ENCODE measurements at places on chromosomes 6 and 20.

DNA sequence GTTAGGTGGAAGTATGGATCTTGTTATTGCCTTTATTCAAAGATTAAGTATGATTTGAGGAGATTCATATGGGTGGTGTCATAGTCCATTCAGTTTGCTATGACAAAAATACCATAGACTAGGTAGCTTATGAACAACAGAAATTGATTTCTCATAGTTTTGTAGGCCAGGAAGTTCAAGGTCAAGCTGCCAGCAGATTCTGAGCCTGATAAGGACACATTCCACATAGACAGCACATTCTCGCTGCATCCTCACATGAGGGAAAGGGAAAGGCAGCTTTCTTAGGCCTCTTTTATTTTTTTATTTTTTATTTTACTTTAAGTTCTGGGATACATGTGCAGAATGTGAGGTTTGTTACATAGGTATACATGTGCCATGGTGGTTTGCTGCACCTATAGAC is 27.7 kb downstream of the ME1 start:
- DNase-seq: no peak

DNA sequence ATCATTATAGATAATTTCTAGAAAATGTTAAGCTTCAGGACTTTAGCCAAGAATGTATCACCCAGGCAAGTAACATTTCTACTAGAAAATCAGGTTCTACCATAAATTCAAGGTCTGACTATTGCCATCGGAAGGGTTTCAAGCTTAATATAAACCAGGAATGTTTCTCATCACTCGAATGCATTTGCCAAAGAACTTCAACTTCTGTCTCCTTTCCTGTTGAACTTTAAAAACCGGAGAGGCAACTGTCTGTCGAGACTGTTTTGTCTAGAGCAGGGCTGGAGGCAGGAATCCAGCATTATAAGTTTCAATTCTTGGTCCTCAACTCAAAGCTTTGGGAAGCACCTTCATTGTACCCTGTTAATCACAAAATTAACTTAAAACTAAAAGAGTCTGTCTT is 264.7 kb downstream of the ZNF217 start:
- no peak for DNase-seq

GRCh38 chr6:80366051-80366450 is 259.6 kb downstream of the BCKDHB start:
- no peak for DNase-seq

GRCh38 chr6:128487055-128487454 is 33.3 kb downstream of the PTPRK start:
- DNase-seq: no peak

GRCh38 chr6:67889682-67889995 is 745.4 kb upstream of the ADGRB3 start:
- DNase-seq: no peak

DNA sequence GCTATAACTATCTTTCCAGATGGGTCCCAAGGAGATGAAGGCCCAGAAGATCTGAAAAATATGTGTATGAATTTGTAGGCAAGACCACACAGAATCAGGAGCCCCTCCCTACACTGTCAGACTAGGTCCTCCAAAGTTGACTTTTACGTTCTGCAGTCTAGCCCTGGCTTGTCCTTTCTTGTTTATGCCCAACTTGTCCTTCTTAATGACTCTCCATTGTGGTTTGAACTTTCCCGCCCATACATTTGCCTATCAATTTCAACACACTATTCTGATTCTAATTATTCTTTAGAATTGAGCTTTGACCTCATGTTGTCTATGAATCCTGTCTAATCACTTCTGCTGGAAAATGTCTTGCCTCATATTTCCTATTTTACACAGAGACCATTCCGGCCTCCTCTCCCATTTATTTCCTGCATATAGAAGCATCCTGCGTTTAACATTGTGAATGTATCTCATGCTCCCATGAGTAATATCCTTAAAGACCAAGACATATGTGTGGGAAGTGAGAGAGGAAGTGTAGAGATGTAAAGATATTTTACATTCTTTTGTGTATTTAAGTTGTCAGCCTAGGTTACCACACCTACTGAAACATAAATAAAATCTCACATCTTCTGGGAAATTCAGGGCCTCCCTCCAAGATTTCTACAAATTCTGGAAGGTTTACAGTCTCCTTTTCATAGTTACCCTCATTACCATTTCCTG is 348.3 kb downstream of the BCKDHB start:
- no peak for DNase-seq

GRCh38 chr6:20919677-20920385 is 385.6 kb downstream of the CDKAL1 start:
- DNase-seq: no peak

GRCh38 chr20:30598460-30599230 is 658.8 kb upstream of the DEFB115 start:
- no peak for DNase-seq

- no peak for DNase-seq
Measured at GRCh38 chr20:14488212-14488611, 150.8 kb upstream of the FLRT3 start.

DNA sequence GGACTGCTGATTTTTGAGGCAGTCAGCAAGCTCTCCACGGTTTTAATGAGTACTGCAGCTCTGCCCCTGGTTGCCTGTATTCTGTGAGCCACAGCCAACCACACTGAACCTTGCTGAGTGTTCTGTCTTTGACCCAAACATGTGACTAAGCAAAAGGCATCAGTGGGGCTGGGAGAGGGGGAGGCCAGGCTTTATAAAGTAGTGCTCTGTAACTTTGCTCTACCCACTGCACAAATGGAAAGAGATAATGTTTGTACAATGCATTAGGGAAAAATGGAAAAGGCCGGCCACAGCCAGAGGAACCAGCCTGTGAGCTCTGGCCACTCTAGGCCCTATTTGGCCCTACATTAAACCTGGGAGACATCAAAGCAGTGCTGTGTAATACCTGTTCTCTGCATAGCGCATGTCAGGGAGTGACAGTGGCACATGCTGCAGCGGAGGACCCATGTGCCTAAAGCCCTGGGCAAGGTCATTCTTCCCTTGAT is 22.0 kb downstream of the KLHL31 start:
- no peak for DNase-seq

DNA sequence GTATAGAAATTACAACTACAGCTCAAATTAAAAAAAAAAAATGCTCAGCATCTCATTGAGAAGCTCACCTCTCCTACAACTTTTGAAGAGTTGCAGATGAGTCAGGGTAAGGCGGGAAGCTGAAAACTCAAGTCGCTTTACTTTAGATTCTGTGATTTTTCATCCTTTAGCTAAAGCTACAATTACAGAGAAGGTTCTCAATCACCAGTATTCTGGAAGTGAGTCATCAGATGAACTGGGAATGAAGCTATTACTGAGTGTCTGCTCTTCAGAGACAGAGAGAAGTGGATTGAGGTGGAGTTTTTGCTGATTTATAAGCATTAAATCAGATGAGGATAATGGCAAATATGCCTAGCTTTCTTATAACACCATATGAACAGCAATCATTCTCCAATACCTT is 91.9 kb downstream of the TFAP2A start:
- no peak for DNase-seq

DNA sequence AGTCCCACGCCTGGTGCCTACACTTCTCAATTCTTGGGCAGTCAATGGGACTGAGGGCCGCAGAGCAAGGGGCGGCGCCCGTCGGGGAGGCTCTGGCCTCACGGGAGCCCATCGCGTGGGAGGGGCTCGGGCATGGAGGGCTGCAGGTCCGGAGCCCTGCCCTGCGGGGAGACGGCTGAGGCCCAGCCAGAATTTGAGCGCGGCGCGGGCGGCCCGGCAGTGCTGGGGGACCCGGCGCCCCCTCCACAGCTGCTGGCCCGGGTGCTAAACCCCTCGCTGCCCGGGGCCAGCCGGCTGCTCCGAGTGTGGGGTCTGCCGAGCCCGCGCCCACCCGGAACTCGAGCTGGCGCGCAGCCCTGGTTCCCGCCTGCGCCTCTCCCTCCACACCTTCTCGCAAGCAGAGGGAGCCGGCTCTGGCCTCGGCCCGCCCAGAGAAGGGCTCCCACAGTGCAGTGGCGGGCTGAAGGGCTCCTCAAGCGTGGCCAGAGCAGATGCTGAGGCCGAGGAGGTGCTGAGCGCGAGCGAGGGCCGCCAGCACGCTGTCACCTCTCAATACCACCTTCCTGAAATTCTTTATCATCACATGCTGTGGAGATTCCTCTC is 58.5 kb downstream of the BAK1 start:
- DNase-seq: no peak

DNA sequence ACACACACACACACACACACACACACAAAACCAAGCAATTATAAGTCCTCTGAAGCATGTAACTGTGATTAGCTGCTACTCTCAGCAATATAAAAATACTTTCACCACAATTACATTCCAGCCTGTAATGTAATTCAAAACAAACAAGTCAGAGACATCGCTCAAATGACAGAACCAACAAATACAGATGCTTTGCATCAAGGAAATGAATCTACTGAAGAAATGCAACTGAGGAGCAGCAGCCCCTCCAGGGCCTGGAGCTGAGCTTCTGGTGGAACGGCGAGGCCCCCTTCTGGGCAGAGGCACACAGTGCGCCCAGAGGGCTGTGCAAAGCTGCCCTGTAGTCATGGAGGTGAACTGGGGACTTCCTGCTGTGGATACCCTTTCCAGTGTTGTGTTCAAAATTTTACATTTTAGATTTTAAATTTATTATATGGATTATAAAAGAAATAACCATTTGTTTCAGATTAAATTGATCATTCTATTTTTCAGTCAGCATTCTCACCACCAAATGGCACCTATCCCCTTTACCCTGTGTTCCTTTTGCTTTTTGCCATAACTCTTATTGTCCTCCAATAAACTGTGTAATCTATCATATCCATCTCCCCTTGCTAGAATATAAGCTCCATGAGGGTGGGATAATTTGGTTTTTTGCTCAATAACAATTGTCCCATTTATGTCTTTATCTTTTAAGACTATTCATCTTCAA is 23.2 kb downstream of the ADAT2 start:
- no peak for DNase-seq

DNA sequence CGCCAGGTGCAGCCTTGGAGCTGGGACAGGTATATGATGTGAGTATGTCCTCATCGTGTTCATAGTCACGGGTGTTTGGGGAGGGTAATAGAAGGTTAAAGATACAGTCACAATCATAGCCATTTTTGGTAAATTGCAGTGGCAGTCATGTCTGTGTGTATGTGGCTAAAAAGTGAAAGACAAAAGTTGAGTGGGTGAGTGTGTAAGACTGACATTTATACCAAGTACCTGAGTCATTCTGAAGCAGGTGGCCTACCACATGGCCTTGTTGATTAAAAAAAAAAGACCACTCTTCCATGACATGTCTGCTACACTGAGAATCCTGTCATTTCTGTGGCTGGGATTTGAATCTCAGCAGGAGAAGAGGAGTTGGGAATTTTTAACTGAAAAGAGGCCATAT is 181.9 kb downstream of the SCP2D1 start:
- DNase-seq: no peak

DNA sequence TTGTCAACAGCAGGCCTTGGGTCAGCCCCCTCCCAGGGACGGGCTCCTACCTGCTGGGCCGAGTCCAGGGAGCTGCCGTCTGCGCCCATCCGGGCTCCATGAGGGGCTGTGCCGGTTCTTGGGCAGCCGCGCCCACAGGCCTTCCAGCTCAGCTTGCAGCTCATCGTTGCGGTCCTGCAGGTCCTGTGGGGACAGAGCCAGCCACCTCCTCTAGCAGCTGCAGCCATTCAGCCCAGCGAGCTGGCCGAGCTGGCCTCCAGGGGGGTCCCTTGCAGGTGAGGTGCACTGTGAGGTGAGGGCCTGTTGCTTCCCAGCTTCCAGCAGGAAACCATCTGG is 74.4 kb downstream of the GINS1 start:
- DNase-seq: no peak

DNA sequence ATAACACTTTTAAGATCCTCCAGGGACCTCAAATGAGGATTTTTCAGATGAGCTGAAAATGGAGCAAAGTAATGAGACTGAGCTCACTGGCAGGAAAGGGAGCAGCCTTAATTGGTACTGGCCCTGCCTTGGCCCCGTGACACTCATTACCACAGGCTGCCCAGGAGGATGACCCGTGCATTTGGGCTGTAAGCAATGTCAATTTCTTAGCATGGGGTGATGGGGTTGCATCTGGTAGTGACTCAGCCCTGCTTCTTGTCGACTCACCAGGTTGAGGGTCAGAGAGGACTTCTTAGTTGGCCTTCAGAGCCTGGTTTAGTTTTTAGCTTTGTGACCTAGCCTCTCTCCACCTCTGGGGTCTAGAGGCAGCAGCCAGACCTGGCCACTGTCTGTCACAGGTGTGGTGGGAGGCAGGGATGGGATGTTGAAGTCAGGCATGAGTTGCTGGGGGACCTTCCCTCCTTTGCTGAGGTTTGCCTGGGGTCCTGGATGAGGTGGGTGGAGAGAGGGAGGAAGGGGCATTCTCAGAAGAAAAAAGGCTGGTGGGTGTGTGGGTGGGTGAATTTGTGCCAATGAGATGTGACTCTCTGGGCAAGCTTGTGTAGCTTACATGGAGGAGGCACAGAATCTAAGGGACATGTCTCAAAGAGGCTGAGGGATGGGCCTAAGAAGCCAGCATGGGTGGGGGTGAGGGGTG is 25.9 kb upstream of the EPB41L1 start:
- DNase-seq: no peak

GRCh38 chr6:20678831-20679352 is 144.6 kb downstream of the CDKAL1 start:
- DNase-seq: no peak

GRCh38 chr6:20328266-20328923 is 73.3 kb upstream of the E2F3 start:
- DNase-seq: no peak

- peak; percentile 41 for DNase-seq
Measured at GRCh38 chr6:20575125-20575524, 40.9 kb downstream of the CDKAL1 start.

DNA sequence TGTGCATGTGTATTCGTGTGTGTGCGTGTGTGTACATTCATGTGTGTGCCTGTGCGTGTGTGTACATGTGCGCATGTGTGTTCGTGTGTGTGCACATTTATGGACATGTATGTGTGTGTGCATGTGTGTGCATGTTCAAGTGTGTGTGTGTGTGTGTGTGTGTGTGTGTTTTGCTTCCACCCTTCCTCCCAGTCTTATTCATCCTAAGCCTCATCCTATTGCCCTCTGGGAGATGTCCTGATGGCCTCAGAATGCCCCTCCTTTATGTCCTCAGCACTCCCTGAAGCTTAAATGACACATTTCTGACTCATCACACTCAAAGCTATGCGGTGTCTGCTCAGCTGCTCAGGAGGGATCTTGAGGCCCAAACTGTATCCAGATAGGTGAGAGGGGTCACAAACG is 76.6 kb upstream of the CCDC167 start:
- no peak for DNase-seq

DNA sequence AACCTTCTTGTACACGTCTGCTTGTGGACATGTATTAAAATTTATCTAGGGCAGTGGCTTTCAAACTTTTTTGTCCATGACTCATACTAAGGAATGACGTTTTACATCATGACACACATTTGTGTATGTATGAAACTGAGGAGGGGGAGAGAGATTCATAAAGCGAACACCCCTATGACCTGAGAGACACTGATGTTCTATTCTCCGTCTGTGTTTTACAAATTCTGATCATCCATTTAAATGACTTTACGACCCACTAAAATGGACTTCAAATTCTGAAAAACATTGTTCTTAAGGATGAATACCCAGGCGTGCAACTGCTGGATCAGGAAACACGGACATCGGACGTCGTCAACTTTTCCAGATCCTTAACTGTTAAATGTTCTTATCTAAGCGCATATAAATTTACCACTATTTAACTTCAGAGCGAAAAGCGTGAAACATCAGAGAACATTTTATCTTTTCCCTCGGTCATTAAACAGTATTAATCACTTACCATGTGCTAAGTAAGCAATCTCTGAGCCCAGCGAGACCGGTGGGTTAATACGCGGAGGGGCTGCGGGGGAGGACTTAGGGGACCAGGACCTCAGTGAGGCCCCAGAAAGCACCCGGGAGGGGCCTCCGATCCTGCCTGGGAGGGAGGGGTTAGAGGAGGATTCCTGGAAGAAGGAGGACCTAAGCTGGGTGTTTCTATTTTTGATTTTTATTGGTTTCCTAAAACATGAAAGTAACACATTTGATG is 1.2 kb downstream of the PLAGL1 start:
- no peak for DNase-seq
